Activated T-helper 2 cell treated with anti-CD3 and anti-CD28 coated beads, Interferon-gamma antibody, Interleukin-2, Interleukin-4, amounts not matched to agents 10 μg/mL and 5 μg/mL and 100 μg/mL, durations not matched to agents 14 hours and 24 hours and 36 hours (primary cell): ENCODE measurements at places on chromosomes 2 and 18. TPM values are rescaled to one million over a fixed set of nuclear protein-coding genes. Genes with fewer than 3 reads are reported as not detected.
A peak's percentile ranks its signal among the peaks of the same experiment; 100 is the strongest.

The TRIM54 gene
- total RNA-seq: 0.21 and 0.25 TPM in 2 replicates

GRCh38 chr2:172211512-172211911 lies 108.8 kb upstream of the DLX2 start:
- H3K27me3 ChIP-seq: peaks cover 6% of the 10 kb centered on the region
- no peak for DNase-seq
- no peaks in the 10 kb centered on the region for H3K4me1 ChIP-seq
- H3K4me3 ChIP-seq: no peak overlapping the region
- H3K27ac ChIP-seq: no peak overlapping the region

DNA sequence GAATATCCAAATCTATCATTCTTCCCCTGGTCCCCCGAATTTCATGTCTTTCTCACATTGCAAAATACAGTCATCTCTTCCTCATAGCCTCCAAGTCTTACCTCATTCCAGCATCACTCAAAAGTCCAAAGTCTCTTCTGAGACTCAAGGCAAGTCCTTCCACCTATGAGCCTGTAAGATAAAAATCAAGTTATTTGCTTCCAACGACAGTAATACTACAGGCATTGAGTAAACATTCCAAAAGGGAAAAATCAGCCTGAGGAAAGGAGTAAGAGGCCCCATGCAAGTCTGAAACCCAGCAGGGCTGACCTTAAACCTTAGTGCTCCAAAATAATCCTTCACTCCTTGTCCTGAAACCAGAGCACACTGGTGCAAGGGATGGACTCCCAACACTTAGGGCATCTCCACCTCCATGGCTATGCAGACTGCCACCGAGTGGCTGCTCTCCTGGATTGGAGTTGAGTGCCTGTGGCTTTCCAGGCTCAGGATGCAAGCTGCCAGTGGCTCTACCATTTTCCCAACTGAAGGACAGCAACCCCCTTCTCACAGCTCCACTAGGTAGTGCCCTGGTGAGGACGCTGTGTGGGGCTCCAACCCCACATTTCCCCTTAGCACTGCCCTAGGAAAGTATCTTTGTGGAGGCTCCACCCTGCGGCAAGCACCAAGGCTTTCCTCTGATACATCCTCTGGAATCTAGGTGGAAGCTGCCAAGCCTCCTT lies 16.3 kb downstream of the DTNA start:
- no peaks in the 10 kb centered on the region for H3K4me1 ChIP-seq
- DNase-seq: no peak
- H3K27ac ChIP-seq: no peak overlapping the region
- no peak overlapping the region for H3K4me3 ChIP-seq
- no peaks in the 10 kb centered on the region for H3K36me3 ChIP-seq
- H3K27me3 ChIP-seq: peaks cover 2% of the 10 kb centered on the region

The TDRD15 gene
- not detected in 2 replicates for total RNA-seq

GRCh38 chr2:11698009-11698922 lies 28.3 kb upstream of the NTSR2 start:
- no peak for DNase-seq
- H3K36me3 ChIP-seq: no peaks in the 10 kb centered on the region

The GCC2 gene
- 38.8 and 42.7 TPM in 2 replicates for total RNA-seq

GRCh38 chr2:15756882-15757819 lies 165.5 kb downstream of the DDX1 start:
- H3K4me3 ChIP-seq: no peak overlapping the region
- DNase-seq: no peak
- no peaks in the 10 kb centered on the region for H3K4me1 ChIP-seq
- H3K27me3 ChIP-seq: peaks cover 1% of the 10 kb centered on the region
- no peaks in the 10 kb centered on the region for H3K36me3 ChIP-seq

GRCh38 chr2:207162316-207162715 lies 3.4 kb downstream of the KLF7 start:
- no peak for DNase-seq
- H3K36me3 ChIP-seq: peaks cover 38% of the 10 kb centered on the region
- H3K27me3 ChIP-seq: no peaks in the 10 kb centered on the region

DNA sequence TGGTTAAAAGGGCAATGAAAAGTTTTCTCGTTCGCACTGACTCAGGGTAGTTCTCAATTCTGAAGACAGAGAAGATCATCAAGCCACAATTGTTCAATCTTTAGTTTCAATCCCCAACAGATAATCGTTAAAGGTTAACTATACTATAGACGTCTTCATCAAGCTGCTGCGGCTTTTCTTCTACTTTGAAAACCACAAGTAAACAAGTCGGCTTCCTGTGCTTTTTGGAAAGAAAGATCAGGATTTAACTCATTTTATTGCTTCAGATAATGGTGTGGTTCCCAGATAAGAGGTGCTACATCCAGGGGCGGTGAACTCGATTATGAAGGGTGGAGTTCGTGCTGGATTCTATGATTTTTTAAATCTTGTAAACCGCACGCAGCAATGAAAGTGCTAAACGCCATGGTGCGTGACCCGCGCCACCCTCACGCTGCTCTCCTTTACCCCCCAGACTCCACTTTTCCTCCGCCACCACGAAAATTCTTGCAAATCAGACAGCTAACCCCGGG lies 545 bp upstream of the CDCA7 start:
- peak overlapping the region; percentile 98 for H3K27ac ChIP-seq
- H3K36me3 ChIP-seq: peaks cover 33% of the 10 kb centered on the region
- peak overlapping the region; percentile 89 for H3K4me3 ChIP-seq
- DNase-seq: no peak
- peaks cover 8% of the 10 kb centered on the region for H3K27me3 ChIP-seq

The MITD1 gene
- 49.7 and 52.4 TPM in 2 replicates for total RNA-seq

- no peak overlapping the region for H3K27ac ChIP-seq
- no peak overlapping the region for H3K4me3 ChIP-seq
- no peaks in the 10 kb centered on the region for H3K36me3 ChIP-seq
Measured at GRCh38 chr2:176063958-176064357, 19.8 kb downstream of the EVX2 start.

- H3K4me3 ChIP-seq: no peak overlapping the region
- peaks cover 8% of the 10 kb centered on the region for H3K4me1 ChIP-seq
- DNase-seq: no peak
- peaks cover 3% of the 10 kb centered on the region for H3K36me3 ChIP-seq
Measured at GRCh38 chr2:176172007-176172894, 15.1 kb downstream of the HOXD3 start.

DNA sequence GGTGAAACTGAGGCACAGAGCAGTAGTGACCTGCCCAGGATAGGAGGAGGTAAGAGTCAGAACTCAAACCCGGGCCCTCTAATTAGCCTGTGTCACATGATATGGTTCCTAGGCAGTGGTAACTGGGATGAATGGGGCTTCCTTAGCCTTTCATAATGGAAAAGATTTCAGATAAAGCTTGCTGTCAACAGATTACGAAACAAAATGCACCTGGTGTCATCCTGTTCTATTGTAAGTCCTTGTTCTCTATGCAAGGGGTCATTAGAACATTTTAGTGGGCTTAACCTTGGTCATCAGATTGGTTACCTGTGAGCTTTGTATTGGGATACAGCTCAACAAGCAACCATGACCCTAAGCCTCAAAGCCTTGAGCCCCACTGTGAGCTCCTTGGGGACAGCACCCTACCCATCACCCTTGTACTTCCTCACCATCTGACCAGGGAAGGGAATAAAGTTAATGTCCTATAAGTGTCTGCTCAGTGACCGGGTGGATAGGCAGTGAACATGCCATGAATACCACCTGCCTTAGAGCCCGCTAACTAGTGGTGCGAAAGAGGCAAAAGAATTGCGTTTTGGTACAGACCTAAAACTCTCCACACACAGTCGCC lies 70.3 kb upstream of the RMDN2 start:
- H3K36me3 ChIP-seq: no peaks in the 10 kb centered on the region
- DNase-seq: no peak
- H3K4me3 ChIP-seq: no peak overlapping the region
- peaks cover 11% of the 10 kb centered on the region for H3K4me1 ChIP-seq
- no peak overlapping the region for H3K27ac ChIP-seq

DNA sequence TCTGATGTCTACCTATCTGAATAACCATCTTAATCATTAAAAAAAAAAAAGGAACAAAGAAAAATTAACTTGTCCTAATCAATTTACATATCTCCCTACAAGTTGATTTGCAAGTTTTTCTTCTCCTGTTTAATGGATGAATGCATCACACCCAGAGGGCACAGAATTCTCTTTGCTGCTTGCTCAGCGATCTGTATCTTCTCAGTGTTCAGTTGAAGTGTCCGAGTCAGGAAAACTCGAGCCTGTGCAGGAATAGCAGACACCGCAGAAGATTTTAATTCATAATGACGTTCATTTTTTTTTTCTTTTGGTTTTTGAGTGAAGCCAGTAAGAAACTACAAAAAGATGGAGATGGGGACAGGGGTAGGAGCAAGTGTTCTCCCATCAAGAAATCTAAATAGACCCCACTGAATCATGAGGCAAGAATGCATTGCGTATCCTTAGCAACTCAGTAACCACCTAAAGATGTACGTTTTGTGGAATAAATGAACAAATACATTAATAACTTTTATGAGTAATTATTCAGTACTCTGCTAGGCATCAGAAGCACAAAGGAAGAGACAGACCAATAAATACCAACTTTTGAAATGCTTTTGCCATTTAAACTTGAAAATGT lies 675.5 kb downstream of the LRP1B start:
- H3K4me3 ChIP-seq: no peak overlapping the region
- no peak for DNase-seq
- H3K4me1 ChIP-seq: no peaks in the 10 kb centered on the region
- no peak overlapping the region for H3K27ac ChIP-seq
- H3K27me3 ChIP-seq: no peaks in the 10 kb centered on the region

GRCh38 chr2:193868833-193869232 lies 1674.1 kb upstream of the TMEFF2 start:
- no peaks in the 10 kb centered on the region for H3K27me3 ChIP-seq
- no peaks in the 10 kb centered on the region for H3K4me1 ChIP-seq
- no peak overlapping the region for H3K27ac ChIP-seq
- no peak for DNase-seq
- H3K4me3 ChIP-seq: no peak overlapping the region
- H3K36me3 ChIP-seq: no peaks in the 10 kb centered on the region
